Mesenchymal stem cell (in vitro differentiated cells and primary cell): ENCODE measurements at places on chromosomes 4 and X.
A peak's percentile ranks its signal among the peaks of the same experiment; 100 is the strongest.

- H3K27ac ChIP-seq = no peak overlapping the region
- H3K27me3 ChIP-seq = no peaks in the 10 kb centered on the region
- no peaks in the 10 kb centered on the region for H3K36me3 ChIP-seq
- no peaks in the 10 kb centered on the region for H3K4me1 ChIP-seq
- DNase-seq = no peak
- H3K4me3 ChIP-seq = no peak overlapping the region
Measured at GRCh38 chrX:100207331-100208024, 202.6 kb downstream of the PCDH19 start.

DNA sequence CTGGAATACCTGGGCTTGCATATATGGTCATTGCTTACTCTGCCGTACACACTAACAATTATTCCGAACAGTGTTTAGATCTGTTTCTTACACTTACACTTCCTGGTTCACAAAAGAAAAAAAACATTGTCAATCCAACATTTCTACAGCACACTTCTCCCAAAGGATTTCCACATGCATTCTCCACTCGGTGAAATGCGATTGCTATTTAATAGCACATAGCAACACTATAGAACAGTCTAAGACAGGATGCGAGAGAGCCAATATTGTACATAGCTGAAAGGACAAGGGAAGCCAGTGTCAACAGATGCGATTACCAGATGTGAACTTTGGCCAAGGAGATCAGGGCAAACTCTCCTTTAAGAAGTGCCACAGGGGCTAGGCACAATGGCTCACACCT, 220.7 kb upstream of the GPC4 start:
- H3K27me3 ChIP-seq = no peaks in the 10 kb centered on the region
- H3K4me1 ChIP-seq = no peaks in the 10 kb centered on the region
- no peak overlapping the region for H3K27ac ChIP-seq
- H3K36me3 ChIP-seq = no peaks in the 10 kb centered on the region

GRCh38 chrX:23667239-23668177, at the start of gene PRDX4:
Gene PRDX4, plus strand, starts transcription at chrX:23667493. Its CDS starts 78 bp downstream, at chrX:23667571.
- DNase-seq = peak; percentile 87
- H3K27me3 ChIP-seq = no peaks in the 10 kb centered on the region
- H3K4me1 ChIP-seq = peaks cover 2% of the 10 kb centered on the region
- peak within 1 kb of the TSS; percentile 84 for H3K27ac ChIP-seq
- peaks cover 6% of the 10 kb centered on the region for H3K36me3 ChIP-seq

DNA sequence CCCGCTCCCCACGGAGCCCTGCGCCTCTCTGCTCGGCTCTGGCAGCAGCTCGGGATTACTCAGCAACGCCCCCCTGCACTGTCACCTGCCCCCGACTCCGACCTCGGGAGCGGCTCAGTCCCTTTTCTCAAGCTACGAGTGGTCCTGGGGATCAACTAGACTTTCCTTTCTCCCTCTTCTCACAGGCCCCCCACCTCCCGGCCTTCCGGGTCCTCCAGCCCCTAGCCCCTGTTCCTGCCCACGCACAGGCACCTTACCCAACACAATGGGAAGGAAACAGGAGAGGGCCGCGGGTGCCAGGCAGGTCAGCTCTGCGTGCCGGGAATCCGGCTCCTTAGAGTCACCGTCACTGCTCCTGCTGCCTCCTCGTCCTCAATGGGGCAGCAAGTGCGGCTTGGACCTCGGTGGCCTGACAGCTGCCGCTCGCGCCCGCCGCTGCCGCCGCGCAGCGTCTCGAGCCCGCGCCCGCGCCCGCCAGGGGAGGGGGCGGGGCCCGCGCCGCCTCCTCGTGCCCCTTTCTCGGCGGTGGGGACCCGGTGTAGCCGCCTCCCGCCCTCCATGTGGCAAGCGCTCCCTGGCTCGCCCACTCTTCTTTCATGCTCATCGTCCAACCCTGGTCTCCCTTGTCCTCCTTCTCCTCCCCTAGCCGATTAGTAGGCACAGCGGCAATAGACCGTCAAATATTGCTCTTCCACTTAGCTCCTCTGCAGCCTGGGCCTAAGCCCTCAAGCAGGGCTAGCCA, at the start of gene RAB9B:
TSS of gene RAB9B (minus strand) at position 455 of the 742 bp plus-strand sequence. CDS start 6,473 bp downstream, outside the sequence.
- H3K36me3 ChIP-seq = no peaks in the 10 kb centered on the region
- H3K27me3 ChIP-seq = no peaks in the 10 kb centered on the region
- peak within 1 kb of the TSS; percentile 77 for H3K4me3 ChIP-seq
- DNase-seq = peak; percentile 32

DNA sequence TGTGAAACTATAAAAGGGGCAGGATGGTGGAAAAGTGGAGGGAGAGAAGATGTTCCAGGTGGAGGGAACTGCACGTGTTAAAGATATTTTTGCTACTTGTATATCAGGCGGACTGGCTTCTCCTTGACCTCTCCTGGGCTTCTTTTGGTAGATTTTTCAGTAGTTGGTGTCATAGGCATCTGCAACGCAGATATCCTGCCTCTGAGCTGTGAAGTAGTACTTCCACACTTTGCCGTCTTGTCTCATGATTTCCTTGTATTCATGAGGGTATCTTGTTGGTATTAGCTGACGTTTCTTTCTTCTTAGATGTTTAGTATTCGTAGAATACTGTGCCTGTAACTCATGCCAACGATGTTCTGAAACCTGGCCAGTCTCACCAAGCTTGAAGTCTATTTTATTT, 81.0 kb downstream of the WWC2 start:
- no peak overlapping the region for H3K27ac ChIP-seq
- H3K27me3 ChIP-seq = no peaks in the 10 kb centered on the region
- H3K4me1 ChIP-seq = peaks cover 13% of the 10 kb centered on the region
- H3K4me3 ChIP-seq = no peak overlapping the region

- no peak overlapping the region for H3K27ac ChIP-seq
- no peaks in the 10 kb centered on the region for H3K4me1 ChIP-seq
- H3K36me3 ChIP-seq = no peaks in the 10 kb centered on the region
- H3K27me3 ChIP-seq = no peaks in the 10 kb centered on the region
- H3K4me3 ChIP-seq = no peak overlapping the region
Measured at GRCh38 chrX:145848857-145849256, 31.2 kb downstream of the SLITRK2 start.

DNA sequence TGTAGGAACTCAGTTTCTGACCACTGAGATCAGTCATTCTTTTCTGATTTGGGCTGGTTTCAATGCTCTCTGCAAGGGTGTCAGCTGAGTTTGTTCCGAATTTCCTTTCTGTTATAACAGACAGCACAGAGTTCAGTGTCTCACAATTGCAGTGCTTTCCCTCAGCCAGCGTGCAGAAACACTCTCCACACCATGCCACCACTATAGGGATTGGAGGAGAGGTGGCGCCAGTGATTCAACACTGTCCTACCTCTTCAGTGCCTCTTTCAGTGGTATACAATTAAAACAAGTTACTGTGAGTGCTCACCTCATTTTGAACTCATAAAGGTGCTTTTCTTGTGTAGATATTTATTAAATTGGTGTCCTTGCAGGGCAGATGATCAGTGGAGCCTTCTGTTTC, 413.2 kb upstream of the CXorf51B start:
- H3K27me3 ChIP-seq = no peaks in the 10 kb centered on the region
- H3K27ac ChIP-seq = no peak overlapping the region

GRCh38 chr4:172480471-172480870, 667.3 kb downstream of the GALNTL6 start:
- DNase-seq = peak; percentile 21
- H3K4me3 ChIP-seq = no peak overlapping the region
- H3K36me3 ChIP-seq = no peaks in the 10 kb centered on the region
- no peak overlapping the region for H3K27ac ChIP-seq

- peaks cover 2% of the 10 kb centered on the region for H3K4me1 ChIP-seq
- H3K27ac ChIP-seq = no peak overlapping the region
- peaks cover 87% of the 10 kb centered on the region for H3K36me3 ChIP-seq
Measured at GRCh38 chr4:5785806-5786680, 75.0 kb downstream of the EVC start.

DNA sequence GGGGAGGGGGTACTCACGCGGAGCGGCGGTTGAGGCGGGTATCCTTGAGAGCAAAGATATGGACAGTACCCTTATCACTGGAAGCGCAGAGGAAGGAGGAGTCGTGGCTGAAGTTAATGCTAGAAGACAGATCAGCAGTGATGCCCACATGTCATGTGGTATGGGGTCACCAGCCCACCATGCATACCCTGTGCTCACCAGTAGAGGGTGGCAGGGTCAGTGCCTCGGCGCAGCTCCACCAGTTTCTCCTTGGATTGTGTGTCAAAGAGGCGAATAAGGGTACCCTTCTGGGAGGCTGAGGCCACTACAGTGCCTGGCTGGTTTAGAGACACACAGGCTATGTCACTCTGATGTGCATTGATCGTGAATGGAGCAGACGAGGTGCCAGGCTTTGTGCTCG, 1.5 kb upstream of the PRAF2 start:
- H3K4me3 ChIP-seq = no peak overlapping the region
- no peaks in the 10 kb centered on the region for H3K27me3 ChIP-seq
- no peak overlapping the region for H3K27ac ChIP-seq
- no peak for DNase-seq
- H3K36me3 ChIP-seq = peaks cover 44% of the 10 kb centered on the region
- peaks cover 15% of the 10 kb centered on the region for H3K4me1 ChIP-seq

DNA sequence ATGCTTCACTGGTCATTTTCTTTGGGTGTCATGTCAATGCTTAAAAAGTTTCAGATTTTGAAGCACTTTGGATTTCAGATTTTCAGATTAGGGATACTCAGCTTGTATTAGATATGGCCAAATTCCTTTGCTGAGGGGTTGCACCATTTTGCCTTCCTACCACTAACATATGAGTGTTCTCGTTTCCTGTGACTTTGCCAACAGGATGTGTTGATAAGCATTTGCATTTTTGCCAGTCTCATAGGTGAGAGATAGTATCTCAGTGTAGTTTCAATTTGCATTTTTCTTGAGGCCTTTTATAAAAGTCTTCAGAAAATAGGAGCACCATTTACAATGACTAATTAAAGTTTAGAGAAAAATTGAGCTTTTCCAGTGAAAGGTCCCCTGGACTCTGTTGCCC, 71.6 kb upstream of the CLCN4 start:
- H3K36me3 ChIP-seq = peaks cover 11% of the 10 kb centered on the region
- H3K27me3 ChIP-seq = no peaks in the 10 kb centered on the region
- H3K4me3 ChIP-seq = no peak overlapping the region
- H3K27ac ChIP-seq = no peak overlapping the region
- H3K4me1 ChIP-seq = peaks cover 4% of the 10 kb centered on the region
- no peak for DNase-seq

GRCh38 chr4:183918696-183919095, 13.6 kb downstream of the STOX2 start:
- H3K4me1 ChIP-seq = no peaks in the 10 kb centered on the region
- H3K27ac ChIP-seq = no peak overlapping the region
- H3K27me3 ChIP-seq = no peaks in the 10 kb centered on the region
- H3K36me3 ChIP-seq = no peaks in the 10 kb centered on the region
- no peak for DNase-seq

DNA sequence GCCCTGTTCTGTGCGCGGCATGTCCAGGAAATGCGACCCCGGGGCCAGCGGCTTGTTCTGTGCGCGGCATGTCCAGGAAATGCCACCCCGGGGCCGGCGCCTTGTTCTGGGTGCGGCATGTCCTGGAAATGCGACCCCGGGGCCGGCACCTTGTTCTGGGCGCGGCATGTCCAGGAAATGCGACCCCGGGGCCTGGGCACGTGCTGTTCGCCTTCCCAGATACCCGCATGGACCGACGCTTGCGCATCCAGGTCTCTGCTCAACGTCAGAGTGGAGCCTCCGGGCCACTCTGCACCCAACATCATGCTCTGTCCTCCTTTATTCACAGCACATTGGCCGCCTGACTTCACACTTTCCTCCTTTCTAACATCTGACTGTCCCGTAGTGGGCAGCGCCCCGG, 75.8 kb upstream of the PSAPL1 start:
- peaks cover 26% of the 10 kb centered on the region for H3K4me1 ChIP-seq
- no peak for DNase-seq
- H3K27me3 ChIP-seq = peaks cover 17% of the 10 kb centered on the region
- no peak overlapping the region for H3K27ac ChIP-seq
- H3K36me3 ChIP-seq = no peaks in the 10 kb centered on the region
- no peak overlapping the region for H3K4me3 ChIP-seq

DNA sequence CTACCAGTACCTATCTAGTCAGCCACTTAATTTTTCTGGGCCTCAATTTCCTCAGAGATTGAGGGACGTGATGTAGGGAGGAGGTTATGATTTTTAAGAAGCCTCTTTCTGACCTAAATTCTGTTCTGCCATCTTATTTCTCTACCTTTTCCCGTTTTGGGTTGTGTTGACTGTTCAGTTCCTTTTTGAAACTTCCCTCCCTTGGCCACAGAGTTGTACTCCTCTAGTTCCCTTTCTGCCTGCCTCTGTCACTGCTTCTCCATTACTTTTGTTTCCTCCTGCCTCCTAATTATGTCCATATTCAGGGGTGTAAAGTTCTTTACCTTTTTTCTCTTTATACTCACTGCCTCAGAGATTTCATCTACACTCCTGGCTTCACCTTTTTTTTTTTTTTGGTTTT, 25.4 kb downstream of the CLCN5 start:
- no peak for DNase-seq
- no peak overlapping the region for H3K27ac ChIP-seq
- no peaks in the 10 kb centered on the region for H3K27me3 ChIP-seq
- no peaks in the 10 kb centered on the region for H3K4me1 ChIP-seq
- H3K36me3 ChIP-seq = no peaks in the 10 kb centered on the region
- no peak overlapping the region for H3K4me3 ChIP-seq

GRCh38 chr4:173506597-173507211, 23.3 kb downstream of the HAND2 start:
- peaks cover 7% of the 10 kb centered on the region for H3K36me3 ChIP-seq
- peak overlapping the region; percentile 9 for H3K4me3 ChIP-seq
- H3K4me1 ChIP-seq = peaks cover 7% of the 10 kb centered on the region
- no peak for DNase-seq

DNA sequence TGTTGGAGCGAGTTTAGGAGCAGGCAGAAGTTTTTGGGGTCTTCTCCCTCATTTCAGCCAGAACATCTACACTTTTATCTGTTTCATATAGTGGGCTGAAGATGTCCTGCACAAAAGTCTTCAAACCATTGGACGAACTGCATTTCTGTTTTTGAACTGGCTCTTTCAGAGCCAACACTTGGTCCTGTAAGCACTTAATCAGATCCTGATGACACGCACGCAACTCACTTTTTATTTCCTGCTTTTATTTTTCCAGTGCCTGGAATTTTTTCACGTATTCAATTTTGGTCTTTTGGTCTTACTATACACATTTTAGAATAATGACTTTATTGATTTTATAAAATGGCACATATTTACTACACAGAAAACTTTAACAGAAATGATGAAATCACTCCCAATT, 40.2 kb upstream of the NKX3-2 start:
- H3K4me1 ChIP-seq = peaks cover 2% of the 10 kb centered on the region
- peaks cover 11% of the 10 kb centered on the region for H3K36me3 ChIP-seq
- no peaks in the 10 kb centered on the region for H3K27me3 ChIP-seq
- no peak overlapping the region for H3K27ac ChIP-seq
